ENCODE measurements at places on chromosomes 16 and 17.

- no peak for DNase-seq
These were observed 2.4 kb downstream of the ALKBH5 start for GRCh38 chr17:18185832-18186626.

DNA sequence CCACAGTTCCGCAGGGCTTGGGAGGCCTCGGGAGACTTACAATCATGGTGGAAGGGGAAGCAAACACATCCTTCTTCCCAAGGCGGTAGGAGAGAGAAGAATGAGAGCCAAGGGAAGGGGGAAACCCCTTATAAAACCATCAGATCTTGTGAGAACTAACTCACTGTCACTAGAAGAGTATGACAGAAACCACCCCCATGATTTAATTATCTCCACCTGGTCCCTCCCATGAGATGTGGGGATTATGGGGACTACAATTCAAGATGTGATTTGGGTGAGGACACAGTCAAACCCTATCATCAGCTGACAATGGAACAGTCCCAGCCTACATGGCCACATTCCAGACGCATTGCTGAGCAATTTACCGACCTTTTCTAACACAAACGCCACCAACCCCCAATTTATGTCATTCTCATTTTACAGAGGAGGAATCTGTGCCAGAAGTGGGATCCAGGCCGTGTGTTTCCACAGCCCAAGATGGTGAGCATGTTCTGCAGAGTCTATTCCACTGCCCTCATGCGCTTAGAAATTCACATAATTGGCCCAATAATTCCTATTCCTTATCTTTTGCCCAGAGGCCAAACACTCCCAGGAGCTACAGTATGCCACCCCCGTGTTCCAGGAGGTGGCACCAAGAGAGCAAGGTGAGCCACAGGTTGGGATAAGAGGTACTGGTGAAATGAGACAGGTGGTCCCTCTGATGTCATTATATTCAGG is 17.3 kb downstream of the MILR1 start:
- DNase-seq: no peak

GRCh38 chr17:30196504-30196903 is 39.0 kb downstream of the SLC6A4 start:
- DNase-seq: no peak

DNA sequence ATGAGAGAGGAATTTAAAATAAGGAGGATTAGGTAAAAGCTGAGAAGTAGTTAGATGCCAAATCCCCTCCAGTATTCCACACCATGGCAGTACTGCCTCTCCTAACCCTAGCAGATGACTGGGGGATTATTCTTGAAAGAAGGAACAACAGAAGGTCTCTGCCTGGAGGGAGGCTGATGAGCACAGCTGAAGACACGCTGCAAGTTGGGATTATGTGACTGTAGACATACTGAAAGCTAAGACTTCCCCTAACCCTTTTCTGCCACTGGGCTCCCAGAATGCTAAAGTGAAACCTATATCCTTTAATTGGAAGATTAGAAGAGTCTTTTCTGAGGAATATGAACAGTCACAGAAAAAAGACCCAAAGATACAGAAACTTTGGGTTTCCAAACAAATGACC is 27.7 kb upstream of the SLC46A1 start:
- DNase-seq: no peak

DNA sequence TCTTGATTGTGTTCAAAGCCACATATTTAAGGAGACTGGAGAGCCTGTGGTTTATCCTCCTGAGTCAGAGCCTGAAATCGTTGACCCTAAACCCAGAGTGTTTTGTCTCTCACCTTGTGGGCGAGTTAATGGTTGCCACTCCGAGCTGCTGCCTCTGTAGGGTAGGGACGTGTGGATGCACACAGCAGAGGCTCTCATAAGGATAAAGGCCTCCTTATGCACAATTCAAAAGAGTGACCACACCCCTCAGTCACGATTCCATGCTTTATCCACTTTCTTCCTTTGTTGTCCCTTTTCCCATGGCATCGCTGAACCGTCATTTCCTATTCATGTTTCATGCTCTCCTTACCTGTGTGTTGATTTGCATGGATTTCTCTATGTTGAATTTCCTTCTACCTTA is 805.0 kb upstream of the RBFOX1 start:
- no peak for DNase-seq

DNA sequence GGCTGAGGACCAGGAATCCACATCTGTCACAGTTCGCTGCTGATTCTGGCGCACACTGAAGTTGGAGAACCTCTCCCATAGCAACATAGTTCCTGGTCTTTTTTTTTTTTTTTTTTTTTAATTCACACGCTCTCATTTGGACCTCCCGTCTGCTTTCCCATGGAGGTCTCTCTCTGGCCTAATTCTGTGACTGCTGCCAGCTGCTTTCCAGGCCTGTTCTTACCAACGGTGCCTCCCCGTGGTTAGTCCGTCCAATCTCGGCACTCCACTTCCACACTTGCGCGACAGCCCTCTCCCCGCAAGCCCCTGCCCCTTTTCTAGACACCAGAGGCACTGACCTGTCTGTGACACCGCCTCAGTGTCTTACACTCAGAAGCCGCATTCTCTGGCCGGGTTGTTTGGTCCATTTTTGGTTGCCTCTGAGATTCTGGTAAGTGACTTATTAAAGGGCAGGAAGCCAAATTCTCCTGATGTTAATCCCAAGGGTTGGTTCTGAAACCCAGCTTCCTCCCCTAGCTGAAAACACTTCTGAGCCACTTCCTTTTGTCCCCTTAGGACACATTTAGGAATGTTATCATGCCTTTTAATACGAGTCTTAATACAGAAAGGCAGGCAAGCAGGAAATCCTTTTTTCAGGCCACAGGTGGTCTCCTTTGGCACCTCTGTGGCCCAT is 1.1 kb upstream of the AKTIP start:
- peak; percentile 5 for DNase-seq

- DNase-seq: no peak
These were observed 21.3 kb downstream of the DNAH17 start for GRCh38 chr17:78555746-78556401.

DNA sequence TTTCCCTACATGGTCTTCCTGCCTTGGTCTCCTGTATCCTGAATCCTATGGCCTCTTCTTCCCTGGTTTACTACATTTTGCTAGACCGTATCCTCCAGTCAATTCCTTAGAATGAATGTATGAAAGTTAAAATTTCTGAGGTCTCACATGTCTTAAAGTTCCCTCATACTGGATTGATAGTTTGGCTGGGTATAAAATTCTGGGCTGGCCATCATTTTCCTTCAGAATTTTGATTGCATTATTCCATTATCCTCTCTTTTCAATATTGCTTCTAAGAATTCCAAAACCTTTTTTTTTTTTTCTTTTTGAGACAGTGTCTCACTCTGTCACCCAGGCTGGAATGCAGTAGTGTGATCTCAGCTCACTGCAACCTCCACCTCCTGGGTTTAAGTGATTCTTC is 10.8 kb downstream of the NOD2 start:
- DNase-seq: no peak

GRCh38 chr16:13429416-13429815 is 490.5 kb upstream of the ERCC4 start:
- no peak for DNase-seq

- no peak for DNase-seq
These were observed 16.3 kb downstream of the SNX29 start for GRCh38 chr16:11992586-11993524.

- DNase-seq: no peak
These were observed 45.0 kb upstream of the ATP2A3 start for GRCh38 chr17:4009186-4009785.

DNA sequence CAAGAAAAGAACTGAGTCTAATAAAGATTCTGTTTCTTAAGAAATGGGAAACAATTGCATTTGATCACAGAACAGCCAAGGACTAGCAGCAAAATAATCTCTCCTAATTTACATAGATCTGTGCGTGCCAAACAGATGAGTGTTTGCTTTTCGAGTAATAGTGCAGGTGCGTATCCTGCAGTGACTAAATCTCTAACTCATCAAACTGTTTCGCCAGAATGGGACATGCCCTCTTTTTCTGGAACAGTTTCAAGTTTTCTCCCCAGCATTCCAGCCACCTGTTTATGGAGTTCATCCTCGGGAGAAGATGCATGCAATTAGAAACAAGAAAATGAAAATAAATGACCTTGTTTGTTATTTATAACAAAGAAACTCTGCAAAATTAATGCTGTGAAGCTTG is 5.7 kb upstream of the TOX3 start:
- DNase-seq: no peak

- peak; percentile 89 for DNase-seq
These were observed at the start of gene CHD9 for GRCh38 chr16:53054670-53055485. Gene CHD9, plus strand, starts transcription at chr16:53054991. Its CDS starts 101,099 bp downstream, at chr16:53156090.

DNA sequence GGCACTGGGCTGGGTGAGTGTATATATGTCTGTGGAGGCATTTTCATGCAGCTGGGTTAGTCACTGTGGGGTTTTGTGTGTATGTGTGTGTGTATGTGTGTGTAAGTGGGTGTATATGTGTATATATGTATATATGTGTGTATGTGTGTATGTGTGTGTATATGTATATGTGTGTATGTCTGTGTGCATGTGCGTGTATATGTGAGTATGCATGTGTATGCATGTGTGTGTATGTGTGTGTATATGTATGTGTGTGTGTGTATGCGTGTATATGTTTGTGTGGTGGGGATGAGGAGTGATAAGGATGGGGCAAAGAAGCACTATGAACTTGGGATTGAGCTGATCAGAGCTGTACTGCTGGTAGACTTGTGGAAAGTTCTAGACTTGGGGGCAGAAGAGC is 29.0 kb upstream of the PLLP start:
- DNase-seq: no peak
